ENCODE measurements at places on chromosomes 3 and 15.

DNA sequence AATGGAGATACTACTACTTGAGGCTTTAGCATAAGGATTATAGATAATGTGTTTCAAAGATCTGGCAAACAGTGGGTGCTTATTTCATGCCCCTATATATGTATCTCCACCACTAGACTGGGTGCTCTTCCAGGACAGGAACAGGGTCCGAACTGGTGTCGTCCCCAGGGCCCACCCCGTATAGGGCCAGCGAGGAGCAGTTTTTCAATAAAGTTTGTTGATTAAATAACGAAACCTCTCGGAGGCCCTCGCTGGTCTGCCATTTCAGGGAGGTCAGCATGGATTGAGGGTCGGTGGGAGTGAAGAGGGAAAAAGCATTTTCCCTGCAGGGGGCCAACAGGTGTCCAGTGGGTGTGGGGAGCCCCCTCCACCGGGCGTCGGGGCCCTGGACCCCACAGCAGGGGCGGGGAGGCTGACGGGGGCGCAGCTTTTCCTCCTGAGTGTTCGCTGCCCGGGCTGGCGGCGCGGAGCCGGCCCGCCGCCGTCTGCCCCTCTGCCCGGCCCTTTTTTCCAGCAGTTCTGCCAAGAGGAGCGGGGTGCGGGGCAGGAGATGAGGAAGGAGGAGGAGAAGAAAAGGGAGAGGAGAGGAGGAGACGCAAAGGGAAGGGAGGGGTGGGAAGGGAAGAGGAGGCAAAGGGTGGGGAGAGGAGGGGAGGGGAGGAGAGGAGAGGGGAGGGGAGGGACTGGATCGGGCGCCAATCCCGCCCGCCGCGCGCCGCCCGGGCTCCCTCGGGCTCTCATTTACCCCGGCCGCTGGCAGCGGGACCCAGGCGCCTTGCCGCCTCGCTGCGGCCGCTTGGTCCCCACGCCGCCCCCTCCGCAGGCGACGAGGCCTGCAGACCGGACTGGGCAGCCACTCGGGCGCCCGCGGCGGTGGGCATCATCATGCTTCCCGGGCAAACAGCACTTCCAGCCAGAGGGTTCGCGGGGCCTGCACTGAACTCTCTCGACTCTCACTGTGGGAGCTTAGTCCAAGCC lies 66.3 kb downstream of the ISG20 start:
- no peak for DNase-seq

DNA sequence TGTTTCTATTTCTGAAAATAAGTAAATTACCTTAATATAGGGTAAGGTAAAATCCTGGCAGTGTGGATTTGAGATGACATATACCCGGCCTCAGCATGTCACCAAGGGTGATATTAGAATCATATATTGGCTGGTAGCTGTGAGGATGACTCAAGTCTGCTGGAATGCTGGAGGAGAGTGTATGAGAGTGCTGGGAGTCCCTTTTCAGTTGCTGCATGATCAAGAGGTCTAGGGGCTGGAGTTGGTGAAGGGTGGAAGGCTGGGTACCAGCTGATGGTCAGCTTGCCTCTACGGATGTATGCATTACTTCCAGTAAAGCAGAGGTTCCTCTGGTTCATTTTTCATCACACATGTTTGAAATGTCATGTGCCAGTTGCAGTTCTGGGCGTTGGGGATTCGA lies 40.6 kb downstream of the SLC25A26 start:
- no peak for DNase-seq

- DNase-seq, result no peak
Observed at GRCh38 chr3:196519718-196520082, 4.6 kb upstream of the SMCO1 start.

- DNase-seq, result no peak
Observed at GRCh38 chr3:145760036-145760435, 400.9 kb downstream of the PLOD2 start.

DNA sequence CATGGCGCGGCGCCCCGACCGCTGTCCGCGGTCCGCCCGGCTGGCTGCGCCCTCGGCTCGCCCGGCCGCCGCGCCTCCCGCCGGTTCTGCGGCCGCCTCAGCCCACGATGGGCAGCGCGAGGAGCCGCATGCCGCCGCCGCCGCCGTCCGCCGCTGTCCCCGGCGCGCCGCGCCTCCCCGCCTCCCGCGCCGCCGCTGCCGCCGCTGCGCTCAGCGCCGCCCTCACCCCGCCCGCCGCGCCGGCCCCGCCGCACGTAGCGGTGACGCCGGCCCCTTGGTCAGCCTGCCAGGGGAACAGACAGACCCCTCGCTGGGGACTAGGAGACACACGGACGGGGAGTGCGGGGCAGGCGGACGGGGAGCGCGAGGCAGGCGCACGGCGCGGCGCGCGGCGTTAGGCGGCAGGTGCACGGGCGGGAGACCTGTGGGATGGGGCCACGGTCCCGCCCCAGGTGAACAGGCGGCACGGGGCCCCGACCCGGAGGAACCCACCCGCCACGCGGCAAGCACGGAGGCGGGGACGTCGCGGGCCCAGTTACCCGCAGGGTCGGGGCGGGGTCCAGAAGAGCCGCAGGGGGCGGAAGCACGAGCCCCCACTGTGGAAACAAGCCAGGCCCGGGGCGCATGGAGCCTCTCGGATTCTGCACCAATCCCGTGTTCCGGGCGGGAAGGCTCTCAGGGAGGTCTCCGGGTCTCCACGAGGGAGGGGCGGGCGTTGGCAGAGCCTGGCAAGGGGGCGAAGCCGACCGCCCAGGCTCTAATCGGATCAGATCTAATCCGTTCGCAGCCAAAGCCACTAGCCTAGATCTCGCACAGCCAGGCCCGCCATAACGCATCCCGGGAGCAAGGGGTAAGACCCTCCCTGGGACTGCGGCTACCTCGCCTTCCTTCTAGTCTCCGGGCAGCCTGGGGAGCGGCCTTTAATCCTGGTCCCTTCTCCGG lies at the start of gene CSPG5:
TSS of gene CSPG5 (minus strand) at position 175 of the 942 bp plus-strand sequence. CDS start at position 3, 172 bp downstream.
- DNase-seq, result peak; percentile 3

DNA sequence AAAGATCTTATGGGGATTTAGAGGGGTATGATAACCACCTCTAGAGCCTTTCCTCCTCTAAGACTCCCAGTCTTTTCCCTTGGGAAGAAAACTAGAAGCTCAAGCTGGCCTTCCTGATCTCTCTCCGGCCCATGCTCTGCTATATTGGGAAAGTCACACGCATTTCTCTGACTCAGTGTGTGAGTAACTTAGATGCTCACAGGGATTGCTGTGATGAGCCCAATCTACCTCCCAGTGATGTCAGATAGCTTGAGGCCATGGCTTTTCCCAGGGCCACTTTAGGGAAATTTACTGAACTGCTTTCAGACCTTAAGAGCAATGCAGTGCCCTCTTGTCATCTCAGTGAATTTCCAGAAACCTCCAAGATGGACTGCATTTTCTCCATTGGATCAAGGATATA lies 8.6 kb upstream of the ST8SIA2 start:
- DNase-seq, result no peak

- no peak for DNase-seq
Observed at GRCh38 chr3:142898346-142899213, 9.7 kb upstream of the PCOLCE2 start.

DNA sequence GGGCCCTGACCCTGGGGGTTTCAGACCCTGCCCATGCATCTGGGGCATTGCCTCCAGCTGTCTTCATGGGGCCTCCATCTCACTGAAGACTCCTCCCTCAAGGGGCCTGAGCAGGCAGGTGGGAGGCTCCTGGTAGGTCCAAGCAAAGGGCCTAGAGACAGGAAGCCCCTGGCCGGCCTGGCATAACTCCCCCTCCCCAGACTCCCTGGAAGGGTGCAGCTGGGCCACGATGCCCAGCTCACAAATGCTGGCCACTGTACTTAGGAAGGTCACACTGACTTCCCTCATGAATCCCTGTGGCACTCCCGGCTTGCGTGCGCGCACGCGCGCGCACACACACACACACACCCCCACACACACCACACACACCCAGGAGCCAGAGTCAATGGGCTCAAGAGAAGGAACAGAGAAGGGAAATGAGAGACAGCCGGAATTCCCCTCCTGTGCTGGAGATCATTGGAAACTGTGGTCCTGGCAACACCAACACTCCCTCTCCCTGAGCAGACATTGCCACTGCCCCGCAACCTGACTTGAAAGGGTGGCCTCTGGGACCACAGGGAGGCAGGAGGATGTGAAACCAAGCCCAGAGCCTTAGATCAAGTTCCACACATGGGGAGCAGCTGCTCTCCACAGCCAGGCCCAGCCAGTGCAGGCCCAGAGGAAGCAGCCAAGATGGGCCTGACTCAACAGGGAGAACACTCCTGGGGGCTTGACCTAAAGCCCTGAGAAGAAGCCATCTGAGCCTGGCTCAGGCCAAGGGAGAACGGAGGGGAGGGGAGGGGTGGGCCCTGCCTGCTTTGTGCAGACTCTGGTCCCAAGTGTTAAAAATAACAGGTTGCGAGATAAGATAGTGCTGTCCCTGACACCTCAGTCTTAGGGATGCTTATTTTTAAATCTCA lies 69.7 kb downstream of the SCN5A start:
- DNase-seq, result no peak

DNA sequence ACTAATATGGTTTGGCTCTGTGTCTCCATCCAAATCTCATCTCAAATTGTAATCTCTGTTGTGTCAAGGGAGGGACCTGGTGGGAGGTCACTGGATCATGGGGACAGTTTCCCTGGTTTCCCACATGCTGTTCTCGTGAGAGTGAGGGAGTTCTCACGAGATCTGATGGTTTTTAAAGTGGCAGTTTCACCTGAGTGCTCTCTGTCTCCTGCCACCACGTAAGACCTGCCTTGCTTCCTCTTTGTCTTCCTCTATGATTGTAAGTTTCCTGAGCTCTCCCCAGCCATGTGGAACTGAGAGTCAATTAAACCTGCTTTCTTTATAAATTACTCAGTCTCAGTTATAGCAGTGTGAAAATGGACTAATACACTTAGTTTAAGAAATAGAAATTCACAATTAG lies 228.9 kb downstream of the CD47 start:
- no peak for DNase-seq

DNA sequence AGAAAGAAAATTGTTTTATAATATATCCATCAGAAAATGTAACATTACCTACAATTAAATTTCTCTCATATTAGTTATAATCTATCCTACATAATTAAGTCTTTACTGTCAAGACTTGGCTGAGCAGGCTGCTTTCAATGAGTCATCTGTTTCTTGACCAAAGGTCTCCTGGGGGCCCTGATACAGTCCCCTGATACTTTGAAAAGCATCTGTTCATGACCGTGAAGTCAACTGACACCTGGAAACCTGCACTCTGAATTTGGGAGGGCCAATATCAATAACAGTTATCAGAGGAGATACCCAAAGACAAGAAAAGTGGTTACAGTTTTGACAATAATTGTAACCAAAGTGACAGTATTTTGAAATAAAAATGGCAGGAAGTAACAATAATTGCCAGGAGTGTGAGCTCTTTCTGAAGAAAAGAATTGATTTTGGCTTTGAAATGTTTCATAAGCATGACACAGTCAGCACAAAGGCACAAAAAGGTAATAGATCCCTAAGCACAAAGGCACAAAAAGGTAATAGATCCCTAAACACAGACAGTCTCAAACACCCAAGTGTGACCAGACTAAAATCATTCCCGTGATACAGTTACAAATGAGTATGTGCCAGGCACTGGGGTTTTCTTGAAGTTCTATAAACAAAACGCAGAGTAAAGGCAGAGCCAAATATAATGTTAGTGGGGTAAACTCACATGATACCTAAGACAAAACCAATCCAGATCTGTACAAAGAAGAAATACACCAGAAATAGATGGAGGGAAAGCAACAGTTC lies 260.7 kb downstream of the PLOD2 start:
- no peak for DNase-seq

DNA sequence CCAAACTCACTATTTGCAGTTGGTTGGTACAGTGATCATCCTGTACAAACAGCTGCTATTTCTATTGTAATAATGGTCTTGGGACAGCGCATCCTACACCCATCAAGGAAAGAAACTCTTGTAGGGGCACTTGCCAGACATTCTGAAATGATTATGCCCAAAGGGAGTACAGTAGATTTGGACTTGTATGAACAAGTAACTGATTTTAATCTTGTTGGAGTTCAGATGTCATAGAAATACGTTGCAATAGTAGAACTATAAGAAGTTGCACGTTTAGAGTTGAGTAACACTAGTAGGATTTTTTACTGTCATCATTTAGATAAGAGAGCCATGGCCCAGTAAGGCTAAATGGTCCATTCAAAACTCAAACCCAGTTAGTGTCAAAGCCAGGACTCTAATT lies 192.8 kb downstream of the SATB1 start:
- DNase-seq, result no peak

DNA sequence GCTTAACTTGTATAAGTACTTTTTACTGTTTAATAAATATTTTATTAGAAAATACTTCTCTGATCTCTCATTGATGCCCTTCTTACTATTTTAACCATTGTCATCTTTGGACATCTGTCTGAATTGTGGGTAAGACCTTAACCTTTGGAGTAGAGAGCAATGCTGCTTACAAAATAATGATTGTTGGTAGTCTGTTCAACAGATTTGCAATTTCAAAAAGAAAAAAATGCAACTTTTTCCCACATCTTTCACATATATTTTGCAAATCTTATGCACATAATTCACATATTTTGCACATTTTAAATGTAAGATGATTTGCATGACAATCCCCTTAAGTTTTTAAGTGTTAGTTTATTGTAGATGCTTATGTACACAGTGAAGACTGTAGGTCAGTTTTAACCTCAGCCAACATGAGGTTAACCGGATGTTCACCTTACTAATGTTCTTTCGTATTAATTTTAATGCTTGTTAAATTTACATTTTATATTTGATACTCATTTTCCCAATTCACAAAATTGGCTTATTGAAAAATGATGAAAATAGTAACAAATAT lies 16.7 kb downstream of the C3orf38 start:
- DNase-seq, result no peak

- DNase-seq, result no peak
Observed at GRCh38 chr3:66789580-66790237, 208.4 kb upstream of the KBTBD8 start.

DNA sequence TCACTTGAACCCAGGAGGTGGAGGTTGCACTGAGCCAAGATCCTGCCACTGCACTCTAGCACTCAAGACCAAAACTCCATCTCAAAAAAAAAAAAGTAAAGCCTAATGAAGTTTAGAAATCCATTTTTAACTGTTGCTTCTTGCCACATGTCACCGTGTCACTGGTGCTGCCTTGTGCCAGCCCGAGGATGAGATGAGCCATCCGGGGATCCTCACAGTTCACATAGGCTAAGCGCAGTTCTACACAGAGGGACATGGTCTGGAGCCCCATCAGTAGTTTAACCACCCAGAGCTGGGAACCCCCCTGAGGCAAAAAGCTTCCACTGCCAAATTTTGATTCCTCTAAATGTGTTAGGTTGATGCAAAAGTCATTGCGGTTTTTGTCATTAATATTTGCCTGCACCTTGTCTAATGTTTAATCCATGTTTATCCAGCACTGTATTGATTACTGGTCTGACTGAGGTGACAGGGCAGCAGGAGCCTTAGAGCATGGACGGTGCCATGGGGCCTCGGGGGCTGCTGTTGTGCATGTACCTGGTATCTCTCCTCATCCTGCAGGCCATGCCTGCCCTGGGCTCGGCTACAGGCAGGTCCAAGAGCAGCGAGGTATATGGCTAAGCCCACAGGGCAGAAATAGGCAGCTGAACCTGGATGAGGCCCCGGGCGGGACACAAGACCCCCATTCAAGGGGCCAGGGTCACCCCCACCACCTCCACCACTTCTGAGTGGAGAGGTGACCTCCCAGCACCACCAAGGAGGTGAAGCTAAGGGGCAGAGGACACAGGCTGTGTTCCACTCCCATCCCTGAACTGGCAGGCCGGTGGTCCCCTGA lies at the start of gene ITIH1:
TSS of gene ITIH1 (plus strand) at position 473 of the 832 bp plus-strand sequence. CDS start at position 490, 17 bp downstream.
- DNase-seq, result no peak

- DNase-seq, result peak; percentile 37
Observed at GRCh38 chr15:26891448-26892181, 24.8 kb downstream of the GABRA5 start.

Measured in NCI-H748 treated with DMSO at 0.1 percent for 48 hours (cell line).